ENCODE measurements at places on chromosomes 2 and 18.
A peak's percentile ranks its signal among the peaks of the same experiment; 100 is the strongest.

GRCh38 chr2:1353543-1353942, 59.7 kb upstream of the TPO start:
- no peak for DNase-seq

GRCh38 chr2:190519975-190520767, 14.4 kb downstream of the NEMP2 start:
- DNase-seq: no peak

GRCh38 chr2:195672674-195673073, 15.6 kb downstream of the SLC39A10 start:
- DNase-seq: no peak

DNA sequence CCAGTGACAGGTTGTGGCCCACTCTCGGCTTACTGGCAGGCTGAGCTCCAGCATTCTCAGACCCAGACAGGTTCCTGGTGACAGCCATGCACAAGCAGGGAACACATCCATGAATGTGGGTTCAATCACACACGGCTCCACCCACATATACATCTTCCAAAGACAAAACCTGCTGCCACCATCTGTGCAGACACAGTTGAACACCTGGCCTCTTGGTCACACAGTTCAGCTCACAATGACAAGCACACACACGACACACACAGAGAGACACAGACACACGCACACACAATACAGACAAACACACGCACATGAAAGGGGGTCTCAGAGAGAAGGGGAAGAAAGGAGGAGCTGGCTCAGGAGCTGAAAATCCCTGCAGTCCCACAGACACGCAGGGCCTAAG, 32.1 kb upstream of the PTMA start:
- DNase-seq: no peak

DNA sequence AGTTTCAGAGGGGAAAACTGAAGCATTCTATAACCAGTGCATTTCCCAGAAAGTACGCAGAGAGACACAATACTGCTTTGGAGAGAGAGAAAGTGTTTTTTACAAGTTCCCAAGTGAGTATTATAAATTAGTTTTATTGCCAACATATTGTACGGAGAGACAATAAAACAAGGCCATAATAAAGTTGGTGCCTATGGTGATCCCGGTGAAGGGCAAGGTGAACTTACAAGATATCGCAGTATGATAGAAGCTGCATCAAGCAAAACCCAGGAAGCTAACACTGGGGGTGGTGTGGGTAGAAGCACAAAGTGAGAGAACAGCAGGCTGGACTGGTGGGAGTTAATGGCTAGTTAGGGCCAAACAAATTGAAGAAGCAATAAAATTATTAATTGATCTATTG, 7.5 kb downstream of the TMSB10 start:
- no peak for DNase-seq

- no peak for DNase-seq
Observed at GRCh38 chr2:230873661-230874401, 9.1 kb downstream of the ITM2C start.

DNA sequence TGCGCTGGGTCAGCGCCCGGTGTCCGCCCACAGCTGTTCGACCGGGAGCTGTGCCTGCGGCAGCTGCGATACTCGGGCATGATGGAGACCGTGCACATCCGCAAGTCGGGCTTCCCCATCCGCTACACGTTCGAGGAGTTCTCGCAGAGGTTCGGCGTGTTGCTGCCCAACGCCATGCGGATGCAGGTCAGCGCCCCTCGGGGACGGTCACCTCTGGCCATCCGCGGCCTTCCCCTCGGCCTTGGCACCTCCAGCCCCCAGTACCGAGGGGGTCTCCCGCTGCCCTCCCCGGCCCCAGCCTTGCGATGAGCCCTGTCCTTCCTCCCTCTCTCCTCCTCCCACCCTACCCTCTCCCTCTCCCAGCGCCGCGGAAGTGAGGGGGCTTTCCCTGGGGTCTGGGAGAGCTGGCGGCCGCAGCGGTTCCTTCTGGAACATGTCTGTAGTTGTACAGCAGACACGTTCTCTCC, 53.2 kb upstream of the GPR17 start:
- DNase-seq: no peak

- DNase-seq: no peak
Observed at GRCh38 chr2:205816268-205816667, 134.0 kb downstream of the NRP2 start.

- peak; percentile 26 for DNase-seq
Observed at GRCh38 chr2:23757686-23758433, 169.1 kb downstream of the ATAD2B start.

- DNase-seq: no peak
Observed at GRCh38 chr2:29361231-29361630, 246.0 kb downstream of the CLIP4 start.

GRCh38 chr2:236794176-236794957, 224.7 kb downstream of the ACKR3 start:
- DNase-seq: no peak

DNA sequence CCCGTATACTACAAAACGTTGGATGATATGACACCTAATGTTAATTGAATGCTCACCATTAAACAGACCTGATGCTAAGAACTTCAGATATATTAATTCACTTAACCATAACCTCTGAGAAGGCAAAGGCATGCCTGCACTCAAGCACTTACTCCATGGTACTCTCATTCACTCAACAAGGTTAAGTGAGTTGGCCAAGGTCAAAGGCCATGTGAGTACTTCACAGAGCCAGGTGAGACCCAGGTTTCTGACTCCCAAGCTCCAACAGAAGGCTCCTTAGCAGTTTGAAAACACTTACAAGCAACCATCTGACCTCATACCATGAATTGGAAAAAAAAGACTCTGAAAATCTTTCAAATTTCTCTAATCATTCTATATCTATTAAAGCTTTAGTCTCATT, 198.8 kb downstream of the L3MBTL4 start:
- DNase-seq: no peak

DNA sequence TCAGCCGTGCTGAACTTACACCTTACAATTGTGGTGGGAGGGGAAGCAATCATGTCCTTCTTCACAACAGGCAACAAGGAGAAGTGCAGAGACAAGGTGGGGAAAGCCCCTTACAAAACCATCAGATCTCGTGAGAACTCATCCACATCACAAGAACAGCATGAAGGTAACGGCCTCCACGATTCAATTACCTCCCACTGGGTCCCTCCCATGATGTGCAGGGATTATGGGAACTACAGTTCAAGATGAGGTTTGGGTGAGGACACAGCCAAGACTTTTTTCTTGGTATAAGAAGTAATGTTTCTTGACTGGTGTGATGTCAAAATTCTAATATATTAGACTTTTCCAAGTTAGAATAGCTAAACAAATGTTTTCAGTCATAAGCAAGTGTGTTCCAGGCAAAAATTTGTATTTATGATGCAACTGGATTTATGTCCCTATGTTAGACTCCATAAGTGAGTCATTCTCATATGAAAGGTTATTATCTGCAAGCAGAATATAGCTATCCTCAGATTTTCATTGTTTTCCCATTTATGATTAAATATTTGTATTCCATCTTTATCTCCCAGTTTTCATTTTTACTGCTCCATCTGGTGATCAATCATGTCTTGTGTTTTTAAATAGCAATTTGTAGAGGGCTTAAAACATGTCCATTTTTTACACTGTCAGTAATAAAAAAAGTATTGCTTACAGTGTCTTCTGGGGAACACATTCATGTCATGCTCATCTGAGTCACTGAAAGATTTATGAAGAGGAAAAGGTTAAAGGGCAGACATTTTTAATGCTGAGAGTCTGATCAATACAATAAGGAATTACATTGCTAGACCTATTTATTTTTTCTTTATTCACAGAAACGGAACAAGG, 995.2 kb upstream of the CDH2 start:
- DNase-seq: no peak

DNA sequence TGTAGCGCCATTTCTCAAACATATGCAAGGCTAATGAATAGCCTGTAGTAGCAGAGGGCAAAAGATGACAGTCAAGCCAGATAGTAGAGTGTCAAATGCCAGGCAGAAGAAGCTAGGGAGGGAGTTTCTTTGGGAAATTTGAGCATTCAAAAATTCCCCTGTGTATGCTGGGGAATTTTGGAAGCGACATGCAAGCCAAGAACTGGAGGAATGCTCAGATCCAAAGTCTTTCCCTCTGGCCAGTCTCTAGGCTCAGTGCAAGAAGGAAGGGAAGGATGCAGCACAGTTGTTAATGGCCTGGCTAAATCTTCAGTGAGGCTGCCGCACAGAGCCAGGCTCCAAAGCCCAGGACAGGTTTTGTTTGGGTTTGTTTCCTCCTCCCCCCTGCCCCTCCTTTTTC, 59.9 kb downstream of the ATP9B start:
- no peak for DNase-seq

DNA sequence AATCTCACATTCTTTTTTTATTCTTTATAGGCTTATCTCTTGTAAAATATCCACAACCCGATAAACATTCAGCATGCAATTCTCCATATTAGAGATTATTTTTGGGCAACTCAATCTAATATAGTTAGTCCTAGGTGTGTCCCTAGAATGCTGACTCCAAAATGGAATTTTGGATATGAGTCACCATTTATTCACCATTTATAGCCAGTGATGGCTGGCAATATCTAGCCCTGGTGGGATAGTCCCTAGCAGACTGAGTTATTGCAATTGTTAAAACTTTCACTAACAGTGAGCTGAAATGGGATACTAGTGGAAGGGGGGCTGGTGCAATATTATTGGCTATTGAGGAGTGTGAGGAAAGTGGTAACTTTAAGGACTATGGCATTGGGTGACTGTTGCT, 401.6 kb downstream of the SLC4A3 start:
- DNase-seq: no peak

- DNase-seq: no peak
Observed at GRCh38 chr2:215940645-215941184, 72.6 kb downstream of the MREG start.

GRCh38 chr18:5964996-5965395, 69.7 kb upstream of the TMEM200C start:
- no peak for DNase-seq

GRCh38 chr2:120262761-120263428, 10.2 kb downstream of the RALB start:
- DNase-seq: no peak

- DNase-seq: no peak
Observed at GRCh38 chr18:4096486-4096885, 358.6 kb downstream of the DLGAP1 start.

DNA sequence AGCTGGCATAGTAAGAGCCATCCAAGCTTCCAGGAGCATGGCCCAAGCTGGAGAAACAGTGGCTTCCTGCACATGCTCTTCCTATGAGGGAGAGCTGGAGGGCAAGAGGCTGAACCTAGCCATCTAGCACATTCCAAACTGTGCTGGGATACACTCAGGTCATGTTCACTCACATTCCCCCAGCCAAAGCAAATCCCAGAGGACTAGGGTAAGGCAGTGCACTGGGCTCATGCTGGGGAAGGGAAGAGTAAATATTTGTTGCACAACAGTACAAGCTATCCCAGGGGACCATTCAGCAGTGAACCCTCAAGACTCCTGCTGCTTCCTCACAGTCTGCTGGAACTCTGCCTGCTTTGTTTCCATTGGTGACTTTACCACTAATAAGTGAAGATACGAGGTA, 20.7 kb upstream of the GYPC start:
- no peak for DNase-seq

GRCh38 chr2:190119257-190119656, 56.7 kb upstream of the MSTN start:
- peak; percentile 28 for DNase-seq

- no peak for DNase-seq
Observed at GRCh38 chr2:140154706-140155105, 1374.5 kb upstream of the NXPH2 start.
